ENCODE measurements at places on chromosomes 11 and 22. TPM values are rescaled to one million over a fixed set of nuclear protein-coding genes. Genes with fewer than 3 reads are reported as not detected.

Gene CENATAC
- 11.4 TPM for polyA plus RNA-seq

Gene TESMIN
- polyA plus RNA-seq = 0.79 TPM

- DNase-seq = no peak
Measured at GRCh38 chr22:26330971-26331625, 98.0 kb upstream of the ASPHD2 start.

Gene VSIG2
- polyA plus RNA-seq = not detected

Gene MPPED1
- polyA plus RNA-seq = not detected

Gene NDUFC2
- polyA plus RNA-seq = 136 TPM

DNA sequence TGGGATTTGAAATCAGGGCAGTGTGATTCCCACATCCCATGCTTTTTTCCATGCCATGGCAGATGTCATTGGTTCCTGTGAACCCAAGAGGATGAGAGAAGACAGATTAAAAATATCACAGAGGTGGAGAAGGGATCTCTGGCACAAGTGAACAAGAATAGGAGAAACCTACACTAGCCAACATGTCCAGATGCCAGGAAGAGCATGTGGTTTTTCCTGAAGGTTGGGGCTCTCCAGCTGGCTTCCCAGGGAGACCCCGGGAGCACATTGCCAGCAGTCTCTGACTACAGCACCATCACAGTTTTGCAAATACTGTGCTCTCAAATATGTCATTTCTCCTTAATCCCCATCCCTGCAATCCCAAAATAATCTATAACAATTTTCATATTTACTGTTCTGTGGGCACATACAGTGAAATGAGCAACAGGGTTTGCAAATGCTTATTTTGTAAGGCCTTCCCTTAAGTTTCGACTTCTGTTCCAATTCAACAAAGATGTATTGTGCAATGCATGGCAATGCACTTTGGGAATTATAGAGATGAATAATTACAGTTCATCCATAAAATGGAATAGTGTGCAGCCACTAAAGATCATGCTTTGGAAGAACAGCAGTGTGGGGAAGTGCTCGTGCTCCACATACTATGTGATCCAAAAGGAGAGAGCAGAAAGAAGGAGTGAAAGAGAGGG lies 4.8 kb downstream of the ANKK1 start:
- no peak for DNase-seq

Gene C11orf97
- polyA plus RNA-seq = not detected

DNA sequence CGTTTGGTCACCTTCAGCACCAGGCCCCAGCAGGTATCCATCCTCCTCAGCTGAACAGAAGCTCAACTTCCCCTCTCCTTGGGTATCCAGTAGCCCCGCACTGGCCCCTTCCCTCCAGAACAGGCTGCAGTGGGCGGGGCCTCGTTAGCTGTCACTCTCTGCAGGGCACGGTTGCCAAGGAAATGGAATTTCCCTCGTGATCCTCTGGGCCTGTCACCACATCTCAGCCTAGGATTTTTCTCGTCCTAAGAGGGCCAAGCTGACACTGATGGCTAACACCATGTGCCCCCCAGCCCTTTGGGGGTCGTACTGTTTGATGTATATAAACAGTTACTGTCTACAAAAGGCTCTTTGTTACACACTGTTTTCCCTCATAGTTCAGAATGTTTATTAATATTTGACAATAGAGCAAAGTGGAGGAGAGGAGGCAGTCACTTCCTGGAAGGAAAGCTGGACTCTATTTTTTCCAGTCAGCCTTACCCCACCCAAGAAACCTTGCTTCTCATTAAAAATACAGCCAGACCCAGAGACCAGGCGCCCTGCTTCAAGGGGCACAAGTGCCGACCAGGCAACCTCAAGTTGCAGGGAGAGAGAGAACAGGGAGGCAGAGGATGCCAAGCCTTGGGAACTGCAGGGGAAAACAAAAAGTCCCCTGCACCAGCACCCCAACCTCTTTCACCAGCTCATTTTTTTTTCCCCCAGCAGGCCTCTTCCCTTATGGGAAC lies 44.5 kb downstream of the FEZ1 start:
- DNase-seq = no peak

- DNase-seq = no peak
Measured at GRCh38 chr11:110529043-110529442, 99.3 kb downstream of the FDX1 start.

Gene SCGB2A2
- not detected for polyA plus RNA-seq

GRCh38 chr11:11504071-11504470 lies 117.7 kb downstream of the GALNT18 start:
- DNase-seq = no peak

- no peak for DNase-seq
Measured at GRCh38 chr11:64999478-64999877, 2.7 kb upstream of the BATF2 start.

DNA sequence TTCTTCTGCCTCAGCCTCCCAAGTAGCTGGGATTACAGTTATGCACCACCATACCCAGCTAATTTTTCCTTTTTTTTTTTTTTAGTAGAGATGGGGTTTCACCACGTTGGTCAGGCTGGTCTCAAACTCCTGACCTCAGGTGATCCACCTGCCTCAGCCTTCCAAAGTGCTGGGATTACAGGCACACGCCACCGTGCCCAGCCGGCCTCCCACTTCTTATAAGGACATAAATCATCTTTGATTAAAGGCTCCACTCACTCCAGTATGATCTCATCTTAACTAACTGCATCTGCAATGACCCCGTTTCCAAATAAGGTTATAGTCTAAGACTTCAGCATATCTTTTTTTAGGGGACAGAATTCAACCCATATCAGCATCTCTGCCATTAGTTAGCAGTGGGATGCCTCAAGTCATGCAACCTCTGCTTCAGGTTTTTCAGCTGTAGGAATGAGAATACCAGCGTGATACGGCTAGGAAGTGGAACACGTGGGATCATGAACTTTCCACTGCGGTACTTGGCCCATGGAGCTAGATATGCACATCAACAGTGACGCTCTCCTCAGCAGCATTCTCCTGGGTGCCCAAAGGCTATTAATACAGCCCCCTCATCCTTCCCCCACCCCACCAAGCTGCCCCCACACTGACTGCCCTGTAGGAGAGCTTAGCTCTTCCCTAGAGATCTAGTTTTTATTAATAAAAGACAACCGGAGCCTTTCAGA lies 41.4 kb downstream of the MCHR1 start:
- DNase-seq = no peak

DNA sequence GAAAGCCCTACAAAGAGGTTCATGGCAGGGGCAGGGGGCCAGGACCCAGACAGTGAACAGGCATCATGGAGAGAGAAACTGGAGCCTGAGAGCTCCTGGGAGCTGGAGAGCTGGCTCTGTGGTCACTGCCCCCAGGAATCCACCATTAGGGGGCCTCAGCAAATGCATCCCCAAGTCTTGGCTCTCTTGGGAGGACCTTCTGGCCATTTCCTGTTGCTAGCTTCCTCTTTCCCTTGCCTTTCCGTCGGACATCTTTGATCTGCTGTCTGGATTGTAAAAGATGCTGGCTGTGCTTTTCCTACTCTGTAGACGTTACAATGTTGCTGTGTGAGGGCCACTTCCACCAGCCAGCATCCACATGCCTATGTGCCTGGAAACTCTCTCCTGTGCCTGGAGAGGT lies 7.1 kb upstream of the CRYBB2 start:
- no peak for DNase-seq

Gene RIMBP3C
- not detected for polyA plus RNA-seq

Gene RFPL1
- not detected for polyA plus RNA-seq

Gene C11orf87
- 0.14 TPM for polyA plus RNA-seq

DNA sequence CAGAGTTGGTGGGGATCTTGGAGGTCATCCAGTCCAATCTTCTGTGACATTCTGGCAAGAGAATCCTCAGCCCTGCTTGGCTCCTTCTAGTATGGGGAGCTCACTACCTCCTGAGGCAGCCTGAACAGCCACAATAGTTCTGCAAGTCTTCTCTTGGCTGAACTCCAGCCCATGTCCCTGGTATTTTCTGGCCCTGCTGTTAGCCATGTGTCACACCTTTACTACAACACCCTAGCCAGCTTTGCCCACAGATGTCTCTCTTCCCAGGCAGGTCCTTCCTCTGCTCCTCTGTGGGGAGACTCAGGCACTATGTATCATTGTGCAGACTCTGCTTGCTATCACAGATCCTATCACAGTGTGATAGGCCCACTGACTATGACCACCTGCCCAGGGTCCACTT lies 297.7 kb downstream of the CTTN start:
- no peak for DNase-seq

- DNase-seq = no peak
Measured at GRCh38 chr22:23581260-23581650, 1.2 kb upstream of the IGLL1 start.

Gene GAL
- 1.9 TPM for polyA plus RNA-seq

- DNase-seq = no peak
Measured at GRCh38 chr22:50208430-50208938, 7.7 kb downstream of the SELENOO start.

DNA sequence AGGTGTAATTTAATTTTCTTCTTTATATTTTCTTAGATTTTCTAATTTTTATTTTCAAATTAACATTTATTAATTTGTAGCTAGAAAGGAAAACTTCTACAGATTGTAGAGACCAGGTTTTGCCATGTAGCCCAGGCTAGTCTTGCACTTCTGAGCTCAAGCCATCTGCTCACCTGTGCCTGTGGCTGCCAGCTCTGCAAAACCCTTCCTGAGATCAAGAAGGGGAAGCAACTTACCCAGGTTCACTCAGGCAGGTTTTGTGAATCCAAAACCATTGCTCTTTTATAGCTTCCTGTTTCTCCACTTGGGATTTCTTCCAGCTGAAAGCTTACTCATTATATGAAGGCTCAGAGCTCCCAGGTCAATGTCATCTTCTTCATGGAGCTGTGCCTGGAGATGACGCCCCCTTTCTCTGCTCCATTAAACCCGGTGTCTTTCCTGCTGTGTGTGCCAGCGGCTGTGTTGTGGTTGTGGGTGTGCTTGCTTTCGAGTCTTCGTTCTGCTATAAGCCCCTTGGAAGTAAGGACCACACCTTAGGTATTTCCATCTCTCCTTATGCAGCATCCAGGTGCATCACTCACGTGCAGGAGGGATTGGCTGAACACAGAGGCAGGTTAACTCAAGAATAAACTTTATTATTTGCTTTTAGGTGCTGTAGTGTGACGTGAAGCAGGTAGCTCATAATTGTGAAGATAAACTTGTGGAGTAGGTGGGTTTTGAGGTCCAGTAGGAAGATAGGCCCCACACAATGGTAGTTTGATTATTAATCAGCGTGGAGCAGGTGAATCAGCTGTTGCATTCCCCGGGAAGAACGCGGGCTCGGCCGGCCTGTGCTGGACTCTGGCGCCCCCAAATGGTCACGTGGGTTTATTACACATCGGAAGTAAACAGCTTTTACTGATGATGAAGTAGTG lies 42.2 kb upstream of the INCENP start:
- peak; percentile 16 for DNase-seq

DNA sequence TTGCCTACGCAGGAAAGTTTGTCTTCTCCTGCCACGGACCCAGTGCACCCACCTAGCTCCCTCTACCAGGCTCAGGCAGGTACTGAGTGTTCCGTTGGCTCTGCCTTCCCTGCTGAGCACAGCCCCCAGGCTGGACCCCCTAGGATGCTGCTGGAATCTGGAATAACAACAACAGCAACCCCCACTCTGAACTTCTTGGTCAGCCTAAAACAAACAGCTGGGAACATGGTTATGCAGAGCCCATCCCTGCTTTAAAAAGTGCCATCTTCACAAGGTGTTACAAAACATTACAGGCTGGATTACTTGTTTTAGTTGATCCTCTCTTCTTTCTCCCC lies 1.8 kb downstream of the OPCML start:
- no peak for DNase-seq

Gene BTG4
- polyA plus RNA-seq = not detected

DNA sequence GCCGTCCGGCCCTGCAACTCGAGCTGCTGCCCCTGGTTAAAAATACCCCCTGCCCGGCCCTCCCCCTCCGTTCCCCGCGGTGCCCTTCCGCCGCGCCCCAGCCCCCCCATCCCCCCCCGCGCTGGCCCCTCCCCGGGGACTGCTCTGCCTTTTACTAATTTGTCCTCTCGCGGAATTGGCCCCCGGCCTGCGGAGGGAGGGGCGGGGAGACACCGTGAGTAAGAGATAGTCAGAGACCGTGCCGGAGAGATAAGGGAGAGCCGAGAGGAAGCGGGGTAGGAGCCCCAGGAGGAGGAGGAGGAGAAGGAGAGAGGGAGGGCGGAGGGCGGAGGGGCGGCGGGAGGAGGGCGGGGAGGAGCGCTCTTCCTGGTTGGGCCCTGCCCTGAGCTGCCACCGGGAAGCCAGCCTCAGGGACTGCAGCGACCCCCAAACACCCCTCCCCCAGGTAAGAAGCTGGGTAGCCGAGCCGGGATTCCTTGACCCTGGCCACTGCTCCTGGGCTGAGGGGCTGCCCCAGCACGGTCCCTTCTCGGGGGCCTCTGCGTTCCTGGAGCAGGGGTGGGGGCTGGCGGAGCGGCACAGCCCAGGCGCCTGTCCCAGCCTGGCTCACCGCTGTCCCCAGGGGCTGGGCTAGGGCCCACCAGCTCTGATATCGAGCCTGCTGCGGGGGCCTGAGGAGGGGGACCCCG lies at the start of gene CAPN1:
Gene CAPN1 (plus strand): TSS at position 360 of the 689 bp plus-strand sequence. CDS start 774 bp downstream, outside the sequence.
- peak; percentile 61 for DNase-seq

DNA sequence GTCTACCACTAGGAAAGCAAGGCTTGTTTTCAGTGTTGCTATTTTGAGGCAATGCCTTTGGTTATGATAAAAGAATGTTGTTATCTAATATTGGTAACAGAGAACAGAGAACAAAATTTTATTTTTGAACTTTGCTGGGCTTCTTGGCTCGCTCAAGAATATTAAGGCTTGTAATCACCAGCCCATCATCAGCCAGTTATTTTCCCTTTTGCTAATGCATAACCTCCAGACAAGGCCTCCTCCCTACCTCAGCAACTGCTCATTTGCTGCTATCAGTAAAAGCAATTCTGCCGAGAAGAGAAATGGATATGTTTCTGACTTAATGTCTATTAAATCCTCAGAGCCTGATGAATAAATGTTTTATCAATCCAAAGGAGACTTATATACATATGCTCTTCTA lies 8.9 kb downstream of the MTMR2 start:
- DNase-seq = no peak

DNA sequence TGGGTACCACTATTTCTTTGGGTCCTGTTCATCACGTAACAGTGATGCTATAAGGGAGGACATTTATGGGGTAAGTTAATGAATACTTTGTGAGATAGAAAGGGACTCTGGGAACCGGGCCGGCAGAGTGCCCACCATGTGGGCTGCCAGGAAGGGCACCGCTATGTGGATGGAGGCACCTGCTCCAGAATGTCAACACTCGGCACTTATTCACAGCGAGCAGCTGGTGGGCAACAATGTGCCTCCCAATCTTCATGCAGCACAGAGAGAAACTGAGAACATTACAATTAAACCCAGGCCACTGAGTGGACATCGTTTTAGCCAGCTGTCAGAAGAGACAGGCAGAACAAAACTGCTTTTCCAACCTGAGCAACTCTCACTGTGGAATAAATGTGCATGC lies 15.8 kb upstream of the ELFN2 start:
- no peak for DNase-seq

GRCh38 chr11:20608934-20609333 lies 9.5 kb downstream of the SLC6A5 start:
- no peak for DNase-seq

- no peak for DNase-seq
Measured at GRCh38 chr11:120354068-120354467, 17.9 kb downstream of the ARHGEF12 start.

GRCh38 chr11:115869780-115870431 lies 365.7 kb upstream of the CADM1 start:
- peak; percentile 20 for DNase-seq

Gene VPREB3
- not detected for polyA plus RNA-seq

Measured in AG04450 (cell line).